ENCODE measurements at places on chromosomes 2 and 18.

- DNase-seq = no peak
Observed at GRCh38 chr2:17517481-17518211, 594 bp downstream of the RAD51AP2 start.

GRCh38 chr18:29309366-29309765 is 1132.4 kb upstream of the CDH2 start:
- no peak for DNase-seq

DNA sequence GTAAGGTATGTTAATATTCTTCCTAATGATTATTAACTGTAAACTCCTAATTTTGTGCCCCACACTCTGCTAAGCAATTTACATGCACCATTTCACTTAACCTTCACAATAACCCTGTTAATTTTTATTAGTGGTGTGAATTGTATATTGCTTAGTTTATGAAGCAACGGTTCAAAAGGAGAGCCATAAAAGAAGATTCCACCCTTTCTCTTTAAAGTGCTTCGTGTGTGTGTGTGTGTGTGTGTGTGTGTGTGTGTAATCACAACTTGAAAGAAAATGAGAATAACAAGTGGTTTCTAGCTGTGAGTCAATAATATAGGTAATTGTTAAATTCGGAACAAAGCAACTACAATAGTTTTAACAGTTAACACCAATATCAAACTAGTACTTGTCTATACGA is 60.6 kb downstream of the CCNT2 start:
- DNase-seq = no peak

GRCh38 chr2:229650901-229651300 is 63.5 kb downstream of the DNER start:
- no peak for DNase-seq

- no peak for DNase-seq
Observed at GRCh38 chr18:51053814-51054213, 23.8 kb downstream of the SMAD4 start.

DNA sequence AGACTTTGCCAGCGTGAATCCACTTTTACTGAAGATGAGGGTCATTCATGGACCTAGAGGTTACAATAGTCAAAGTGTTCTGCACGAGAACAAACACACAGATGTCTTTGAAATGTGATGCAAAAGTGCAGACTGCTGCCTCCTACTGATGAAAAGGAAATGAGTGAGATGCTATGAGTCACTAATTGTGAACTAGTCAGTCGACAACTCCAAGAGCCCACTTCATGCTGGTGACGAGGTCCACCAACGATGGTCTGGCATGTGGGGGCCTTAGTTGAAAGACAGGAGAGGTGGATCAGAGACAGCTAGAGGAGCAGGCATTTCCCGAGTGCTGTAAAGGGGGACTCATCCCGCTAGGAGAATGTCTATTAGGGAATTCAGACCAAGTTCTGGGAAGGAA is 17.1 kb upstream of the ZNF236 start:
- DNase-seq = no peak

DNA sequence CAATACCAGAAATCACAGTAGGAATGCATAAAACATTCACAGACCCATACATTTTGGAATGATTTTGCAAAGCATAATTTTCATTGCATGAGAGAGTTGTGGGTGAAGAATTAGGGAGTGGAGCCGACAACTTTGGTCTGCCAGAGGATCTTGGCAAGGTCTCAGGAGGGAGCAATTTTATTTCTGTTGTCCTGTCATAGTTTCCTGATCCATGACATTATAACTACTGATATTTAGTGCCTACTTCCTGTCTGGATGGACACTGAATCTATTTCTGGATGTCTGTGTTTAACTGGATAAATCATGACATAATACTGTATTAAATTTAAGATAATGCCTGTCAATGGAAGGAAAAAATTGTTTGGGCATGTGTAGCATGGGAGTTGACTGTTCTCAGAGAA is 2.4 kb downstream of the ITGA4 start:
- DNase-seq = no peak

Measured in HL-60 (cell line).